ENCODE measurements at places on chromosomes 4 and X. TPM values are rescaled to one million over a fixed set of nuclear protein-coding genes. Genes with fewer than 3 reads are reported as not detected.

TLR6 gene
- 1.5 TPM for total RNA-seq

NPFFR2 gene
- total RNA-seq, result not detected

ADGRG4 gene
- total RNA-seq, result 0.13 TPM

ATRX gene
- total RNA-seq, result 18.8 TPM

ACE2 gene
- 1.5 TPM for total RNA-seq

AFF2 gene
- 0.13 TPM for total RNA-seq

- no peak for DNase-seq
These were observed 59.9 kb downstream of the C4orf51 start for GRCh38 chr4:145739845-145740244.

DNA sequence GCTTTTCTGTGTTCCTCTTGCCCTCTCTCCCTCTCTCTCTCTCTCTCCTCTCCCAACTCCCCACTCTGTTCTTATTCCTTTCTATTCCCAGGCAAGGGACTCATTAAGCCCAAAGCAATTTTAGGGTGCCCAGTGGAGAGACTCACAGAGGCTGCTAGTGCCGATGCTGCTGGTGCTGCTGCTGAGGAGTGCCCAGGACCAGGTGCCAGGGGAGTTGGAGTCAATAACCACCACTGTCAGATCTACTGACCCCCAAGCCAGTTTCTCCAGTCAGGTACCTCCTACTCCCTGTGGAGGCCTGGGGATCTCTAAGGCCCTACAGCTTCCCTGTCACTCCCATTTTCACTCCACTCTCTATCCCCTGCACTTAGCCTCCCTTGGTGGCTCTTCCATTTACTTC is 54.2 kb upstream of the LAS1L start:
- DNase-seq, result no peak

GRCh38 chr4:169399976-169400767 is 129.4 kb upstream of the SH3RF1 start:
- no peak for DNase-seq

GRCh38 chrX:45755703-45756102 is 555.0 kb upstream of the DIPK2B start:
- no peak for DNase-seq

- DNase-seq, result no peak
These were observed 4.2 kb downstream of the MYOZ2 start for GRCh38 chr4:119139822-119140252.

DNA sequence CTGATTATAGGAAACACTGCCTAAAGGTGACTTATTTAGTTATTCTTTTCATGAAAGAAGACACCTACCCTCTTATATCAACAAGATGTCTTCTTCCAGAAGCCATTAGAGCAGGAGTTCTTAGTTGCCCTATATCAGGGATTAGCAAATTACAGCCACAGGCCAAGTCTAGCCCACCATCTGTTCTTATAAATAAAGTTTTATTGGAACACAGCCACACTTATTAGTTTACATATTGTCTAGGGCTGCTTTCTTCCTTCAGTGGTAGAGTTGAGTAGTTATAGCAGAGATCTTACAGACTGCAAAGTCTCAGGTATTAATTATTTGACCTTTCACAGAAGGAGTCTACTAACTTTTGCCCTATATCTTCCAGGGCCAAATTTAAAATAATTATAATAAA is 157.2 kb upstream of the NOCT start:
- no peak for DNase-seq

DNA sequence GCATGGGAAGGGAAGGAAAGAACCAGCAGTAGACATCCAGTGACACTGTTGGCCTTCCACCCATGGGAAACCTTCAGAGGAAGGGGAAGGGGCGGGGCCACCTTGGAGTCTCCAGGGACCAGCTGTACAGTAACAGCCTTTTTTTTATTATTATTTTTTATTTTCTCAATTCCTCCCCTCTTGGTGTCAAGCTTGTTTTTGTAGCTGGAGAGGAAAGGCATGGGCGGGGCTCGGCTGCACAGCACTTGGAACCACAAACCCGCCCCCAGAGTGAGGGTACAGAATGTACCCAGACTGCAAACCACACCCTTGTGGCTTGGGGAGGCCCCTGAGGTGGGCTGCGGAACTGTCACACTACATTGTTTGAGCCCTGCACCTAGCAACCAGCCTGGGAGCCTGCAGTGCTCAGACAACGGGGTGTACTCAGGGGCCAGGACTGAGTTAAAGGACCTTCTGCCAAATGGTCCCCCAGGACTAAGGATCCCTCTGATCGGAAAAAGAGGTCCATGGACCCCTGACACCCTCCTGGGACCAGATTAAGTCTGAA is 45.7 kb downstream of the PRPS1 start:
- peak; percentile 61 for DNase-seq

GRCh38 chrX:111382277-111382676 is 29.7 kb downstream of the DCX start:
- no peak for DNase-seq

Data from left lobe of liver (tissue), 2 donors.